ENCODE measurements at places on chromosomes 11 and 22. TPM values are rescaled to one million over a fixed set of nuclear protein-coding genes. Genes with fewer than 3 reads are reported as not detected.

The ZNF70 gene
- 1.8 TPM for total RNA-seq

The CD3G gene
- total RNA-seq = not detected

The SLC7A4 gene
- total RNA-seq = not detected

The MMP8 gene
- not detected for total RNA-seq

The CDC42EP2 gene
- total RNA-seq = 16.6 TPM

DNA sequence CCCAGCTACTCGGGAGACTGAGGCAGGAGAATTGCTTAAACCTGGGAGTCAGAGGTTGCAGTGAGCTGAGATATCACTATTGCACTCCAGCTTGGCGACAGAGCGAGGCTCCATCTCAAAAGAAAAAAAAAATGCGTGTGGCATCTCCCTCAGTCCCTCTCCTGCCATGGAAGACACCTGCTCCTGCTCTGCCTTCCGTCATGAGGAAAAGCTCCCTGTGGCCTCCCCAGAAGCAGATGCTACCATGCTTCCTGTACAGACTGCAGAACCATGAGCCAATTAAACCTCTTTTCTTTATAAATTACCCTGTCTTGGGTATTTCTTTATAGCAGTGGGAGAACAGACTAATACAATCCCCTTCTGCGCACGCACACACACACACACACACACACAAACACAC is 249.4 kb downstream of the MN1 start:
- DNase-seq = no peak

DNA sequence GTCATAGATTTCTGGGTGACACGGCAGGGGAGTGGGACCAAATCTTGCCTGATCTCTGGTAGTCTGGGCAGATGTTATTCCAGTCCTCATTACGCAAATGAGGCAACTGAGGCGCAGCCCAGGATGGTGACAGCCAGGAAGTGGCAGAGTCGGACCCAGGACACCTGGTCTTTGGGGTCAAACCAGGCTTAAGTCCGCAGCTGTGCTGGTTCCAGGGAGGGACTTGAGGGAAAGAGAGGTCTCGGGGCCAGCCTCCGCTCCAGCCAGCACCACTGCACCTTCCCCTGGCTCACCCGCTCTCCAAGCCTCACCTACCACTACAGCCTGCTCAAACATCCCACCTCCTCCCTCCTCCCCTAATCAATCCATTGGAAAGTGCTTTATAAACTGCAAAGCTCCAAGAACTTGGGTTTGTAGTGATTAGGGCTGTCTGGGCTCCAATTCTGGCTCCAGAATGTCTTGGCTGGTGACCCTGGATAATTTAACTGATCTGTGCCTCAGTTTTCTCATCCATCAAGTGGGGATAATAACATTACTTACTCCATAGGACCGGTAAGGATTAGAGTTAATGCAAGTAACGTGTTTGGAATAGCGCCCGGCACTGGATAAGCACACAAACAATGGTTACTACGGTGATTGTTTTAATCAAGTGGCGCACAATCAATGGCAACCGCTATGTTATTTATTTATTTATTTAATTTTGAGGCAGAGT is 526 bp upstream of the PNPLA5 start:
- DNase-seq = no peak

DNA sequence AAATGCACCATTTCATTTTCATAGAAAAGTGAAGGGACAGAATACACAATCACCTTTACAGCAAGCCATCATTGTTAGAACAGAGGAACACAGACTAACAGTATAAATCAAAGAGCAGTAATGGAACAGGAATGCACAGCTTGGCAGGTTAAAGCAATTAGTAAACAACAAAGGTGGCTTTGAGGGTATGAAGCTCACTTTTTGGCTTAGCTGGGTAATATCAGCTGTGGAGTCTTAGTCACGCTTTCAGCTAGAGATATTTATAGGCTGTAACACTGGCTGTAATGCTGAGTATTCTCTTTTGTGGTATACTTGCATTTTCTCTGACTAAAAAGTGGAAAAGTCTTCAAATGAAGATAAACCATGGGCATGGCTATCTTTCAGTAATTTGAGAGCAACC is 1780.5 kb downstream of the LRRC4C start:
- no peak for DNase-seq

- DNase-seq = no peak
These were observed 4.6 kb downstream of the TECTA start for GRCh38 chr11:121105481-121106195.

- peak; percentile 52 for DNase-seq
These were observed 1.6 kb downstream of the C1QTNF6 start for GRCh38 chr22:37186228-37186996.

- no peak for DNase-seq
These were observed 22.6 kb upstream of the SORL1 start for GRCh38 chr11:121429556-121429955.

- no peak for DNase-seq
These were observed 762 bp upstream of the CCDC134 start for GRCh38 chr22:41799486-41800347.

GRCh38 chr22:46777609-46777970 is 15.1 kb downstream of the TBC1D22A start:
- DNase-seq = no peak

- peak; percentile 4 for DNase-seq
These were observed 100.0 kb downstream of the TMEM135 start for GRCh38 chr11:87137711-87138110.

DNA sequence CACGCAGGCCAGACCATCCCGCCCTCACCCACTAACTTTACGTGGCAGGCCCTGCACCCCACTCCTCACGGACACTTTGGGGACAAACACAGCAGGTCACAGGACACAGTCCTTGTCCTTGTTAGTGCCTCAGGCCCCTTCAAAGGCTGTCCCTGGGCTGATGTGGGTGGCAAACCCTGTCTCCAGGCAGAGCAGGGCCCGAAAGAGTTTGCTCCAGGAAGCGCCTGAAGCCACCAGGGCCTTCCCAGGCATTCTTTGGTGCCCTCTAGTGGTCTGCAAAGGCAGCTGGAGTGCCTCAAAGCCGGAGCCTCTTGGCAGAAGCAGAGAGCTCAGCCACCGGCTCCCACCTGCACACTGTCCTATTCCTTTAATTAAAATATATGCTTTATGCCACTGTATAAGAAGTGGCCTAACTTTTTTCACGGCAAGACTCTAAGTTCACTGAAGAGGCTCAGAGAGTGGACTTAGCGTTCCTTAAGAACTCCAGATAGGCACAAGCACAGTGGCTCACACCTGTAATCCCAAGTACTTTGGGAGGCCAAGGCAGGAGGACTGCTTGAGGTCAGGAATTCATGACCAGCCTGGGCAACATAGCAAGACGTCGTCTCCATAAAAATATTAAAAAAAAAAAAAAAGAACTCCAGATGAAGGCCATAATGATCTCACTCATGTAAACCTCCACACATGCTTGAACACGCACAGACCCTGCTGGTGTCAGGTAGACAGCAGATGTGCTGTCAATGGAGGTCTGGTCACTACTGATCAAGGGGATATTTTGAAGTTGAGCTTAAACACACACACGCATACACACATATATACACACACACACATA is 11.1 kb downstream of the TXN2 start:
- peak; percentile 89 for DNase-seq

DNA sequence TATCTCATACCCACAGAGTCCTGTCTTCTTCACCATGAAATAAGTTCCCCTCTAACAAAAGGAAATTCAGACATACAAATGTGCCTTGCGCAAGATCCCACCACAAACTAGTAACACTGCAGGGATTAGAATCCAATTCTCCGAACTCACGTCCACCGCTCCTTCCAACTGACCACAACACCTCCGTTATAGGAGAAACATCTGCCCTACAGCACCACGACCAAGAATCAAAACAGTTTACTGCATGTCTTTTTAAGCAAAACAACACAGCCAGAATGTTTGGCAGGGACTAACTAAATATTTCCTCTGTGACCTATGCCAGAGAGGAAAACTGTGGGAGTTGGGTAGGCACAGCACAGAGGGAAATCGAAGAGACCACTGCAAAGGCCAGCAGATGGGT is 72.7 kb upstream of the AKIP1 start:
- DNase-seq = no peak

DNA sequence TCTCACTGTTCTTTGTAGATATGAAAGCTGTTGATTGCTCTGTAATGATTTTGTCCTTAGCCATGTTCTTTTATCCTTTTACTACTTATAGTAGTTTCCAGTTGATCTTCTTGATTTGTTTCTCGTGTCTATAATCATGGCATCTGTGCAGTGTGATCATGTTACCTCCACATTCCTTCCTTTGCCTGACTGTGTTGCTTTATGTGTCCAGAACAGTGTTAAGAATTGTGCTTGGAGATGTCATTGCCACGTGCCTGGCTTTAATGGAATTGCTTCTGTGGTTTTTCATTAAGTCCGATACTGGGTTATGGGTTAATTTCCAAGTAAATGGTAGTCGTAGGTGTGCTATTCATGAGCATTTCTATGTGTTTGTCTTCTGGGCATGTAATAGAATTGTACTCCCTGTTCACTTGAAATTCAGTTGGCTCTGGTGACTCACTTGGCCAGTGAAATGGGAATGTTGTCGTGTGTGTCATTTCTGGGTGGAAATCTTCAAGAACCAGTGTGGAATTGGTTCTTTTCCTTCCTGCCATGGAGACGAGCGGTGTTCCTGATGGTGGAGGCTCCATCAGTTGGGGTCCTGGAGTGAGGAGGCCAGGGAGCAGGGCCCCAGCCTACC is 6.8 kb downstream of the GTSE1 start:
- no peak for DNase-seq

DNA sequence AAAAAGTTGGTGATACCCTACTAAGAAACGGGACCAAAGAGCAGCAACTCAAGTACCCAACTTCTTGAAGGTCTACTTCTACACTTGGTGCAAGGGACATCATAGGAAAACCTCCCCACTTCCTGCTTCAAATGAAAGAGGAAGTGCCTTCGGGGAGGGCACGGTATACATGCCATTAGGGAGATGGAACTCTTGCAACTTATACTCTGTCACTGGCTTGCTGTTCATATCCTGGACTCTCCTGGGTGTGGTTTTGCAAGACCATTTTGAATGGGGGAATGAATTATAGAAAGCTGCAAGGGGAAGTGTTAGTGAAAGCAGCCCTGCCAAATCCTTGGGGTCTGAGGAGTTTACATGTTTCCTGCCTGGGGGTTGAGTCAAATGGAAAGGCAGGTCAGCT is 41.9 kb downstream of the CSNK2A3 start:
- DNase-seq = no peak

DNA sequence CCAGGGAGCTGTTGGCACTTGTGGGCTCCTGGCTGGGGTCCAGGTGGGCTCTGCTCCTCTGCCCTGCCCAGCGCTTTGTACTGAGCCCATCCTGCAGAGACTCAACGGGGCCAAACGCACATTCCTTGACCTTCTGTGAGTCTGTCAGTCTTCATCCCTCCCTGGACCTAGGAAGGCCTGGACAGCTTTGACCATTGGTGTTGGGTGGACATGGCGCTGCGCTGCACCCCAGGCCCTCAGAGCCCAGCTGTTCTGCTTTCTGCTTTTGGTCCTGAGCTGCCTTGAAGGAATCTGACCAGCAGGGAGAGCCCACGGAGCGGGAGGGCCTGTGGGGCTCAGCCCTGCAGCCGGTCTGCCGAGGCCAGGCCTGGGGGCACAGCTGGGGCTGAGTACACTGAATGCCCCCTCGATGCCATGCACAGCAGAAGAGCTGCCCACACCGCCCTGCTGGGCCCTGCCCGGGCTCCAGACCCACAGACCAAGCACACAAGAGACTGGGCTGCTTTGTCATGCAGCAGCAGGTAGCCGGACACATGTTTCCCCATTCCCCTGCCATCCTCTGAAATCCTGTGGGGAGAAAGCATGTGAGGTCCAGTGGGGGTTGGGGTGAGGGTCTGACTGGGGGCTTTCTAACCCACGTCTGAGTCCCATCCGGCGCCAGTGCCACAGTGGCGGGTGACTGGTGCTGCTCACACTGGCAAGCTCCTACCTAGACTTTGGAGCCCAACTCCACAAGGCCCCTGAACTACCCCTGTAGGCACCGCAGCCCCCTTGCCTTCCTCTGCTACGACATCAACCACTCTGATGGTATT is 24.1 kb upstream of the CCDC188 start:
- no peak for DNase-seq

DNA sequence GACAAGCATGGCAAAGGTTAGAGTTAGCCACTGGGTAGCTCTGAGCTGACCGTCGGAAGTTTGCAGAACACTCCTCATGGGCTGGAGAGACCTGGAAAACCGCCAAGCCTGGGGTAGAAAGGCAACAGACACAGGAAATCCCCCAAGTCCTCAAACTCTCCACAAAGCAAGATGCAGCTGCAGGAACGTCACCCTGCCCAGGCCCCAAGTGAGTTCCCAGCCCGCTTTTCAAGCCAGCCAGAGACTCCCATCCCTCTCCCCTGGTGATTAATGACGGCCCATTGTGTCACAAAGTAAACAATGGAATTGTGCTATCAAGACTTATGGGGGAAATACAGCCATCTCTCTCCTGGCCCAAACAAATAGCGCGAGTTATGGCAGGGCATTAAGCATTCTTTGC is 633.0 kb downstream of the TBC1D22A start:
- DNase-seq = peak; percentile 62

DNA sequence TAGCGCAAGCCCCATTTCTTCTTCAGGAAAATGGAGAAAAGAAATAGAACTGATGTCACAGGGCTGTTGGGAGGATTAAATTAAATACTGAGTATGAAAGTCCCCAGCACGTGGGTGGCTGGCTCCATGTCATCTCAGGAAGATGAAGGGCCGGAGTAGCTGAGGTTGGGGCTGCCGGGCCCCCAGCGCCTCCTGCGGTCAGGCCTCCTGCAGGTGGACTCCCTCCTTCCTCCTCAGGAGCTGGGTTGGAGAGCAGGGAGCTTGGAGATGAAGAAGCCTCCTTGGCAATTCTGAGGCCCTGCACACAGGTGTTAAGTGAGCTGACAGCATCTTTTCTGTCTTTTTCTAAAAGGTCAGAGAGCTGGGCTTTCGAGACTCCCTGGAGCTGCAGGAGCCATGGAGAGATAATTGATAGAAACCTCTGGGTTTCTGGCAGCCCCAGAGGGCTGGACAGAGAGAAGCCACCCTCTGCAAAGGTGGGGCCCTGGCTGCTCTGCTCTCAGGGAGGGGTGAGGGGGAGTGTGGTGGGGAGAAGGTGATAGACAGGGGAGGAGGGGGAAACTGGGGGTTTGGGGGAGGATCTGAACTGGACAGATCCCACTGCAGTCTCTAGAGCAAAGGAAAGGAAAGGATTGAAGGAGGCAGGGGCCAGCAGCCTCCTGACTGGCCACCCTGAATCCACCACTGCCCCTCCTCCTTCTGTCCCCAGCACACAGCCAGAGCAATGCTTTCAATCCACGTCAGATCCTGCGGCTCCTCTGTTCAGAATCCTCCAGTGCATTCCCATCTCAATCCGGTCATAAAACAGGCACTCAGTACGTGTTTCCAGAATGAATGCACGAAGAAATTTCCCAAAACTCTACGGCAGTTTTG is 210.8 kb downstream of the CEP164 start:
- no peak for DNase-seq

- DNase-seq = peak; percentile 85
These were observed 19.9 kb downstream of the PACSIN2 start for GRCh38 chr22:42994917-42995562.

GRCh38 chr11:72396041-72396440 is 38.3 kb downstream of the CLPB start:
- DNase-seq = no peak

All from SJSA1 (cell line).